ENCODE measurements at places on chromosomes 1 and 21.

DNA sequence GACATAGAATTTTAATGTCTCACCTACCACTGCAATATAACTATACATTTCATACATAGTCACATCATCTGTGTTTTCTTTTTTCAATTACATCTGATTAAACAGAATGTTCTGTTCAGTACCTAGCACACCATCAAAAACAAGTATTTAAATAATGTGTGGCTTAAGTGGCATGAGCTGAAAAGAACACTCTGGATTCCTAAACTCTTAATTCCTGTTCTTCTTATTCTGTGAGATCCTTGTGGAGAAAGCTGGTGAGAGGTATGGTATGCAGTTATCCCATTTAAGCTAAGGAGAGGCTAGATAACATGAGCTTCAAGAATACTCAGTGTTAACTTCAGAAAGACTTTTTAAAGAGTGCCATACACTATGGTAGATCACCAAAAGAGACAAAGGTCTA, 5.5 kb downstream of the TP53BP2 start:
- DNase-seq: no peak

- no peak for DNase-seq
Observed at GRCh38 chr21:33492571-33492970, 1.1 kb upstream of the DNAJC28 start.

DNA sequence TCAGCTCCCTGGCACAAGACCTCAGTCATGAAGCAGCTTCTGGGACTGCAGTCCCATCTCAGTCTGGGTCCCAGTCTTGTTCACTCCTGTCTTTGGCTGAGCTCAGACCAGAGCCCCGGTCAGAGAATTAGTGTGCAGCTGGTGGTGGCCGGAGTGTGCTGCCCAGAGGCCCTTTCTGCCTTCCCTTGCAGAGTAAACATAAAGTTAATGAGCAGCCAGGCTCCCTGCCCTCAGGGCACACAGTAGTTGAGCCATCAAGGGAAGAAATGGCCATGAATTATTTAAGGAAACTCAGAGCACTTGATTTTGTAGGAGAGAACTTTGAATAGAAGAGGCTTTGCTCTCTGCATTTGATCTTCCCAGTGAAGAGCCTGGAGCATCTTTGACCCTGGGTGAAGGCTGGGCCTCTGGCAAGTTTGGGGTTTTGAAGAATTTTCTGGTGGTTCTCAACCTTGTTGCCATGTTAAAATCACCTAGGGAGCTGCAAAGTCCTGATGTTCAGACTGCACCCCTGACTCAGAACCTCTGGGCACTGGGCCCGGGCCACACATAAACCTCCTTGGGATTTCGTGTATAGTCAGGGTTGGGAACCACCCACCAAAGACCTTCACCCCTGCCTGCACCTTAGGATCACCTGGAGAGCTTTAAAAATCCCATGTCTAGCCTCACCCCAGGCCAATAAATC, 26.4 kb upstream of the SELENON start:
- no peak for DNase-seq

- no peak for DNase-seq
Observed at GRCh38 chr1:246971090-246971721, 36.7 kb downstream of the ZNF695 start.

DNA sequence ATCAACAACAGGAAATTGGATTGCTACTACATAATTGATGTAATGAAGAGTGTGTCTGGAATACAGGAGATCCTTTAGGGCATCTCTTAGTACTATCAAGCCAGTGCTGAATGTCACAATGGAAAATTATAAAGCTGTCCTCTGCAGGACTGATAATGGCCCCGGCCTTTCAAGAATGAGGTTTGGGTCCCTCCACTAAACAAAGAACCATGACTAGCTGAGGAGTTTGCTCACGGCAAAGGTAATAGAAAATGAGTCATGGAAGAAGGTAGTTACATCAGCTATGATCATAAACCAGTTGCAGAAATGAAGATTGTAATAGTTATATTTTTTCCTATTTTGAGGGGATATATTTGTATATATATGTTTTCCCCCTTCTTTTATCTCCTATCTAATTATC, 145.8 kb downstream of the KCNJ6 start:
- no peak for DNase-seq

- DNase-seq: peak; percentile 57
Observed at GRCh38 chr1:171740987-171741871, 636 bp downstream of the VAMP4 start.

DNA sequence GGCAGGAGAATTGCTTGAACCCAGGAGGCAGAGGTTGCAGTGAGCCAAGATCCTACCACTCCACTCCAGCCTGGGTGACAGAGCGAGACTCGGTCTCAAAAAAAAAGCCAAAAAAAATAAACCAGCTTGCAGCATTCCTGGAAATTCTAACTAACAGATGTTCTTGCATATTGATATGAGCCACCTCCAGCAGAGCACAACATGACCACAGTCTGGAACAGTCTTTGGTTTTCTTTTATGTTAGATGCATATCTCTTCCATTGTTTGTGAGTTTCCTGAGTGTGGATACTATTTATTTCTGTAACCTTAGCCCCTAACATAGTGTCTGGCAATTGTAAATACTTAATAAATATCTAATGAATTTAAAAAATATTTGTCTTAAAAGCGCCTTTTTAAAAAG, 23.9 kb downstream of the IFNAR1 start:
- no peak for DNase-seq

GRCh38 chr1:226268421-226269124, 40.4 kb downstream of the LIN9 start:
- DNase-seq: no peak

- DNase-seq: no peak
Observed at GRCh38 chr1:244957525-244957924, 93.2 kb upstream of the HNRNPU start.
